ENCODE measurements at places on chromosomes 1 and 21.

- no peak for DNase-seq
Observed at GRCh38 chr1:76031496-76031895, 43.0 kb upstream of the ST6GALNAC3 start.

DNA sequence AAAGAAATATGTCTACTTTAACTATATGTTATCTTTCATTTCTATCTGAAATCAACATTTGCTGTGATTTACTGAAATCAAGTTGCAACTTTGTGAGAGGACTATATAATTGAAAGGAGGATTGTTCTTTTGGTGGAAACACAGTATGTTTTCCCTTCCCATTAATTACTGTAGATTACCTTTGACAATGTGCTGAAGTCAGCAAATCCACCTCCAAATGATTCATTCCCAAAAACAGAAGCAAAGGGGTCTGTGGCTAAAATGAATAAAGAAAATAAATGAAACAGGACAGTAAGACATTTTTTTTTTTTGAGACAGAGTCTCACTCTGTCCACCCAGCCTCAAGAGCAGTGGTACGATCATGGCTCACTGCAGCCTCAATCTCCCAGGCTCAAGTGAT is 35.4 kb upstream of the TTC39A start:
- no peak for DNase-seq

- no peak for DNase-seq
Observed at GRCh38 chr1:22670352-22670975, 17.4 kb downstream of the C1QB start.

GRCh38 chr1:179313004-179313403 is 19.4 kb downstream of the SOAT1 start:
- DNase-seq, result no peak

DNA sequence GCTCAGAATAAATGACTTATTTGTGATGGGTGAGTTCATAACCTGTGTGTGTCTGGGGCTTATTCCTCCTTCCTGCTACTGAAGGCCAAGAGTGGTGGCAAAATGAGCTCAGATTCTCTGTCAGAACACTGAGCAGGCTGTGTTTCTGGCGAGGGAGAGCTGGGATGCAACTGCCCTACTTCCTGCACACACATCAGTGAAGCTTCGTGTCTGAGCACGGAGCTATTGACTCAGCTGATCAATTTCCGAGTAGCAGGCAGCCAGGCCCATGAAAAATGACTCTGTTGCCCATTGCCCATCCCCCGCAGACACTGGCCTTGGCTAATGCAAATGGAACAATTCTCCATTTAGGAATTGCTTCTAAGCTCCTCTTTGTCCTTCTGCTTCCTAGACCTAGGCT is 27.7 kb downstream of the TNR start:
- DNase-seq, result no peak

GRCh38 chr1:214435867-214436266 is 115.5 kb downstream of the PTPN14 start:
- DNase-seq, result no peak

- no peak for DNase-seq
Observed at GRCh38 chr1:209023790-209024189, 559.7 kb upstream of the CAMK1G start.
